MCF 10A (cell line): ENCODE measurements at places on chromosomes 5 and 9. TPM values are rescaled to one million over a fixed set of nuclear protein-coding genes. Genes with fewer than 3 reads are reported as not detected.

NTRK2 gene
- not detected in 2 replicates for total RNA-seq

DNA sequence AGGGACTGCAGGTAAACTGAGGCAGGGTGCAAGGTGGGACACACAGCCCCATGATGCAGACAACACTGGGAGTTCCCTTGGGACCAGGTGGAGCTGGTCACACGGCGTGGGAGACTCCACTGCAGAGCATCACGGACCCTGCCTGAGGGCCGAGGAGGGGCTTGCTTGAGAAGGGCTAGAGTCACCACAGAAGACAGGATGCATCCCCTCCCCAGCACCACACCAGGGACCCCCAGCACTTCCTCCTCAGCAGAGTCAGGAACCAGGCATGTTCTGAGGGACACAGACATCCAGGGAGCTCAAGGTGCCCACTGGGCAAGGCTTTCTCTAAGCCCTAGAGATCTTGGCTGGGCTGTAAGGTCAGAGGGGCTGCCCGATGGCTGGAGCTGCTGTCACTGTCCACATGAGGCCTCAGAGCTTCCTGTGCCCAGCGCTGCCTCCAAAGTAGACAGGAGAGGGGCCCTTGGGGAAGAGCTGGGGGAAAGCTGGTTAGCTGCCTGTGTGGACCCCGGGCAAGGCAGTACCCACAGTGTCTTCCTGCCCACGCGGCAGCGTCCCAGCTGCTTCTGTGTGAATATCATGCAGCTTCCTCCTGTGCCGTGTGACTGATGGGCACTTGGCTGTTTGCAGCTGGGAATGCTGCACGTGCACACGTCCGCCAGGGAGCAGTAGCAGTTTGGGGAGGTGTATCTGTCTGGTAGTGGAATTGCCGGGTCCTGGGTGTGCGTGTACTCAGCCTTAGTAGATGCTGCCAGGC, 176.6 kb downstream of the CACNA1B start:
- no peak for DNase-seq

GRCh38 chr5:110333384-110333783, 393.1 kb downstream of the TMEM232 start:
- DNase-seq: peak; percentile 20

LECT2 gene
- total RNA-seq: not detected in 2 replicates

DNA sequence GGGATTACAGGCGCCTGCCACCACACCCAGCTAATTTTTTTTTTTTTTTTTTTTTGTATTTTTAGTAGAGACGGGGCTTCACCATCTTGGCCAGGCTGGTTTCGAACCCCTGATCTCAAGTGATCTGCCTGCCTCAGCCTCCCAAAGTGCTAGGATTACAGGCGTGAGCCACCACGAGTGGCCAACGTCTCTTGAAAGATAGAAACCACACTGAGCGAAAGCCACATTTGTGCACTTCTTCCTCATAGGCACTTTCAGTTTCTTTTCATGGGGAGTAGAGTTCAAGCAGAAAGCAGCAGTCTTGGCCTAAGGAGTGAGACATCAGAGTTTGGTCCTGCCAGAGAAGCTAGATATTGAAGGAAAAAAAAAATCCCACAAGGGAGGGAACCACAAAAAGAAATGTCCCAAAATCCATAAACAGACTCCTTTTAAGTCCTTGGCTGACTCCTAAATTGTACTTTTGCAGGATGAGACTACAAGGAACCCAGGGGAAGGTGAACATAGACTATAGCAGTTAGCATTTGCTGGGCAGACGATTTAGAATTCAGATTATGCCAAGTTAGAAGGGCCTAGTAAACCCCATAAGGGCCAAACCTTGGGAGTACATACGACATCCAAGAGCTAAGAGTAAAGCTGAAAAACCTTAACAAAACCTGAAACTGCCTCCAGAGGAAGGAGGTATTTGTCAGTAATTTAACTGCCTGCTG, 43.9 kb upstream of the GLIPR2 start:
- DNase-seq: no peak
